ENCODE measurements at places on chromosomes 16 and 17.

GRCh38 chr17:42389899-42390298 lies 1.7 kb upstream of the STAT3 start:
- no peak for DNase-seq

DNA sequence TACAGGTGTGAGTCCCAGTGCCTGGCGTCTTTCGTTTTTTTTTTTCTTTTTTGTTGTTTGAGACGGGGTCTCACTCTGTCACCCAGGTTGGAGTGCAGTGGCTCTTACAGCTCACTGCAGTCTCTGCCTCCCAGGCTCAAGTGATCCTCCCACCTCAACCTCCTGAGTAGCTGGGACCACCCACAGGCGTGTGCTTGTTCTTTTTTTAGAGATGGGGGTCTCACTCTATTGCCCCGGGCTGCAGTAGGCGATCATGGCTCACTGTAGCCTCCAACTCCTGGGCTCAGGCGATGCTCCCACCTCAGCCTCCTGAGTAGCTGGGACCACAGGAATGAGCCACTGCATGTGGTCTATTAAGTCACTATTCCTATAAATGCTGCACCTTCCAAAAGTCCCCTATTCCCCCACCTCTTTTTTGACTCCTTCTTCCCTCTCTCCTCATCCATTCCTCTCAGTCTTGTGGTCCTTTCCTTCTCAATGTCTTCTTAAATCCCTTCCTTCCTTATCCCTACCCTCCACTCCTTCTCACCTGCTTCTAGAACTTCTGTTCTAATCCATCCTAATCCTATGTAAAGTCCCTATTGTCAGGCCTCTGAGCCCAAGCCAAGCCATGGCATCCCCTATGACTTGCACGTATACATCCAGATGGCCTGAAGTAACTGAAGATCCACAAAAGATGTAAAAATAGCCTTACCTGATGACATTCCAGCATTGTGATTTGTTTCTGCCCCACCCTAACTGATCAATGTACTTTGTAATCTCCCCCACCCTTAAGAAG lies 9.2 kb downstream of the GGA3 start:
- no peak for DNase-seq

DNA sequence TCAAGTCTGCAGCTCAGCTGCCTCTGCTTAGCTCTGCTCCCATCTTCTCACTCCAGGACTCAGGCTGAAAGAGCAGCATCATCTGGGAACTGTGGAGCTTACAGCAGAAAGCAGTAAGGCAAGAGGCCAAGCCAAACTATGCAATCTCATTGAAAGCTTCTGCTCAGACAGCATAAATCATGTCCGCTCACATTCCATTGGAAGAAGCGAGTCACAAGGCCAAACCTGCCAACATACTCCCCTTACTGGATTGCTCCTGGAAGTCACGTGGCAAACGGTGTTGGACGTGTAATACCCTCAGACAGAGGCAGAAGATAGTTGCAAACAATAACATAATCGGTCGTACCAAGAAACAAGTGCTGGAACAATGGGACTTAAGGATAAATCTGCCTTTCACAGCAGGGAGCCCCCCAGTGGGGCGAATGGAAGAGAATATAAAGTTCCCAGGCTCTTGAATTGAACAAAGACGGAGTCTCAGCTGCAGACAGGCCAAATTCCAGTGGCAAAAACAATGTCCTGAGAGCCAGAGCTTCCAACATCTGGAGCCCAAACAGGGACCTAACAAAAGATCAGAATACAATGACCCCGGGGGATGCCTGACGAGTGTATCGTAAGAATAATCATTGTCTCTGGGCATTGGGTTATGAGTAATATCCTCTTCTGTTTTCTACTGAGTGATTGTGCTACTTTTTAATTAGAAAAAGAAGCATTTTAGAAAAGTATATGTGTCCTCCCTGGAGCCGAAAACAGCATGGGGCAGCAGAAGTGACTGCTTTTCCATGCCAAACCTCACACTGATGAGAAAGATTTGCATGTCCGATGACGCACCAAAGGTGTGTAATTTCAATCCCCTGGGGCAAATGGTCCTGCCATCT lies 68.4 kb downstream of the CMC2 start:
- DNase-seq, result peak; percentile 25

DNA sequence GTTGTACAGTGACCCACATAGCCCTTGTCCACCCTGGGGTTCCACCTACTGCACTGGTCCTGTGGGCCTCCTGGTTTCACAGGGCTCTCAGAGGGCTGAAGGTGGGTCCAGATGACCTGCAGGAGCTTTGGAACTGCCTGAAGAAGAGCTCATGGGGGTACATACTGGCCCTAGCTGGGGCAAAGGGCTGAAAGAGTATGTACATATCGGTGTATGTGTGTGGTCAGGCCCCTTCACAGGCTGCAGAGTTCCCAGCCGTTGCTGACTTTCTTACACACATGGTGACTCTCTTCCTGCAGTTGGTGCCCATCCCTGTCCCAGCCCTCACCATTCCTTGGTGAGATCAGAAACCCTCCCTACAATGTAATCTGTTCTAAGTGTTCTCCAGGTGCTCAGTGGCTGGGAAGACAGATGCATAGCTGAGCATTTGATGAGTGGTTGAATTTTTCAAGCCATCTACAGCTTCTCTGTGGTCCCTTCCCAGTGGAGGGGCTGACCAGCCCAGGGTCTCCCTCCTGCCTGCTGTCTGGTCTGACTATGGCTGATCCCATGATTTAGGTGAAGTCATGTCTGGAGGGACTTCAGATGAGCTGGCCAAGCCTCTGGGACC lies 2.4 kb upstream of the NFATC3 start:
- DNase-seq, result no peak

DNA sequence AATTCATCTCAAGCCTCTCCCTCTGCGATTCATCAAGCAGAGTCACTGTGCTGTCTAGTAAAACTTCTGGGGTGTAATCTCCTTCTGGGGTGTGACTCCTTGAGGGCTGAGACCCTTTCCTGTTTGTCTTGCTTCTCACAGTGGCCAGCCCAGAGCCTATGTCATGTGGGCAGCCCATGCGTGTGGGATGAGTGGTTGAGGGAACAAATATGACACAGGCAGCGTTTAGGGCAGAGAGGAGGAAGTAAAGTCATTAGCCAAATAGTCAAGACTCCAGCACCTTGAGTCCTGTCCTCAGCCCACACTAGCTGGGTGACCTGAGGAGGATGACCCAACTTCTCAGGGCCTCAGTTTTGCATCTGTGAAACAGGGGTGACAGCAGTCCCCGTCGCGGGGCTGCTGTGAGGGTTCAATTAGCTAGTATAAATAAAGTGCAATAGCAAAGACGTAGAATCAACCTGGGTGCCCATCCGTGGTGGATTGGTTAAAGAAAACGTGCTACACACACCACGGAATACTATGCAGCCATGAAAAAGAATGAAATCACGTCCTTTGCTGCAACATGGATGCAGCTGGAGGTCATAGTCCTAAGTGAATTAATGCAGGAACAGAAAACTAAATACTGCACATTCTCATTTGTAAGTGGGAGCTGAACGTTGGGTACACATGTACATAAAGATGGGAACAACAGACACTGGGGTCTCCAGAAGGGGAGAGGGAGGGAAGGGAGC lies 4.5 kb upstream of the ITGAX start:
- DNase-seq, result no peak

DNA sequence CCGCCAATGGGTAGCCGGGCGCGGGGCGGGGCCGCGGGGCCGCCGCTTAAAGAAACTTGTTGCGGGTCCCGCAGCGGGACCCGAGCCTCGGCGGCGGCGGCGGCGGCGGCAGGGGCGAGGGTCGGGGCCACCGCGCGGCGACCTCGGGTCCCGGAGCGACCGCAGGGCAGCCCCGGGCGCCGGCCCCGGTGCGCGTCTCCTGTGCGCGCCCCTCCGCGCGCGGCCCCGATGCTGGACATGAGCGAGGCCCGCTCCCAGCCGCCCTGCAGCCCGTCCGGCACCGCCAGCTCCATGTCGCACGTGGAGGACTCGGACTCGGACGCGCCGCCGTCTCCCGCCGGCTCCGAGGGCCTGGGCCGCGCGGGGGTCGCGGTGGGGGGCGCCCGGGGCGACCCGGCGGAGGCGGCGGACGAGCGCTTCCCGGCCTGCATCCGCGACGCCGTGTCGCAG lies at the start of gene SOX8:
Gene SOX8 (plus strand): TSS at position 76 of the 450 bp plus-strand sequence. CDS start 153 bp downstream, at position 229.
- DNase-seq, result no peak

All from right kidney (tissue), 9 donors.